ENCODE measurements at places on chromosomes 11 and 22.

GRCh38 chr11:71154261-71154805 is 98.0 kb downstream of the SHANK2 start:
- DNase-seq, result no peak

DNA sequence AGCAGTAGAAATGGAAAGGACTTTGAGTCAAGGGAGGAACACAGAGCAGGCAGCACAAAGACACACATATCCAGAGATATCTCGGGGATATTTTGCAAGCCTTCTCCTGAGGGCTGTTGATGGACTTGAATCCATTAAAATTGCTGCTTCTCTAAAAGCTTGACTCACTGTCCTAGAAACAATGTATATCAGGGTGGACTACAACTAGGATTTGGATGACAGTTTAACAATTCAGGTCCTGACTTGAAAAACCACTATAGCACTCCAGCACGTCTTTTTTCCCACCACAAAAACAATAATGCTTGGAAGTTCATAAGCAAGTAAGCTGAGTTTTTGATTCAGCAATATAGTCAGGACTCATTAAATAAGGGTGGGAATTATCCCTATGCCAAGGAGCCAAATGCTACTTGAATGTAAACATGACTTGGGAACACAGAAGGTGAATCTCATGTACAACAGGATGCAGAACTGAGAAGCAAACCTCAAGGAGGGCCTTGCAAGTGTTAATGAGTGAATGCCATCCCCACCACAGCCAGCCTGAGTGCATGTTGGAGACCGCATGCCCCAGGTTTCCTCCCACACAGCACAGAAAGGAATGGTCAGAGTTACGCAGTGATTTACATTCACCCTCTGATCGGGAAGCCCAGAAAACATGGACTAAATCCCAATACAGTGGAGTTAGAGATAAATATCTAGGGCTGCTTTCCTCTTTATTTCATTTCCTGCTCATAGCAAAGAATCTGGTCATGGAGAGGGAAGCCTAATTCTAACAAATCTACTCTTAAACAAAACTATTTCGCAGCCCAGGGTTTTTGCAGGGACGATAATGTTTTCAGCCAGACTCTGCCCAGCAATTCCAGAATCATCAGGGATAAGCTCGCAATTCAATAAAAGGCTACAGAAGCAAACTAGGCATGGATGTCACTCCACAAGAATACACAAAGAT is 98.4 kb upstream of the OR9G4 start:
- DNase-seq, result no peak

- DNase-seq, result no peak
These were observed 77.0 kb downstream of the MICAL2 start for GRCh38 chr11:12187399-12187798.

DNA sequence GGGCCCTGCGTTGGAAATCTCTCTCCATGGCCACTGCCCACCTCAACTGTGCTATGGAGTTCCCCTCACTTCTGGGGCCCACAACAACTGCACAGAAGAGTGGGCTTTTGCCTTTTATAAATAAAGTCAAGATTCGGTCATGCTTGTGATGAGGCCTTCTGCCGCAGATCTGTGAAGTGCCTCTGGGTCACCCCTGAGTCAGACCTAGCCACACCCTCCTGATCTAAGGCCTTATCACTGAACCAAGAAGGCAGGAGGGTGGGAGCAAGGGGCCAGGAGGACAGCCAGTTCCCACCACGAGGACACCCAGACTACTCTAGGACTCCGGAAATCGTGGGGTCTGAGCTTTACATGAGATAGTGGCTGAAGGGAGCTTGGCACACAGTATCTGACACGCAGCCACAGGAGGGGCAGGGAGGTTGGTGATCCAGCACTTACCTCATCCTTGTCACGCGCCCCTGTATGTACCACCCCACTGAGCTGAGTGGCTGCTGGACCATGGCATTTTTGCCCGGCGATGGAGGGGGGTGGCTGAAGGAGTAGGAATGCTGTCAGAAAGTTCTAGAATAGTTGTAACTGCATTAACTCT is 115.7 kb downstream of the ABTB2 start:
- no peak for DNase-seq

- no peak for DNase-seq
These were observed 94.0 kb upstream of the B3GAT1 start for GRCh38 chr11:134506046-134506445.

GRCh38 chr22:27476318-27476717 is 325.2 kb downstream of the MN1 start:
- no peak for DNase-seq

DNA sequence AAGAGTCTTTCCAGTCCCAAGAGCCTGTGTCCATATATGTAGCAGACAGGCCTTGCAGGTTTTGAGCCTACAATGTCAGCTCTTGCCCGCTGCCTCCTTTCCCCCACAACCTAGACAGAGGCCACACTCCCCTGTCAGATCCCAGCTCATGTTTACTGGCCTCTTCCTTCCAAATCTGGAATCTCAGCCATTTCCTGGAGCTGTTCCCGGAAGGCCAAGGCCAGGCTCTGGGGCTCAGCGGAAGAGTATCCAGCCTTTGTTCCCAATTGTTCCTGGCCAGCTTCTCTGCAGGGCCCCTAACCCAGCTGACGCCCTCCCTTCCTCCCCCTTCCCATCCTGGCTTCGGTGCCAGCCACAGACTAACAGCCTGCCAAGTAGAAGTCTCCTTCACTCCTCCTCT is 1.0 kb upstream of the ROBO4 start:
- no peak for DNase-seq

DNA sequence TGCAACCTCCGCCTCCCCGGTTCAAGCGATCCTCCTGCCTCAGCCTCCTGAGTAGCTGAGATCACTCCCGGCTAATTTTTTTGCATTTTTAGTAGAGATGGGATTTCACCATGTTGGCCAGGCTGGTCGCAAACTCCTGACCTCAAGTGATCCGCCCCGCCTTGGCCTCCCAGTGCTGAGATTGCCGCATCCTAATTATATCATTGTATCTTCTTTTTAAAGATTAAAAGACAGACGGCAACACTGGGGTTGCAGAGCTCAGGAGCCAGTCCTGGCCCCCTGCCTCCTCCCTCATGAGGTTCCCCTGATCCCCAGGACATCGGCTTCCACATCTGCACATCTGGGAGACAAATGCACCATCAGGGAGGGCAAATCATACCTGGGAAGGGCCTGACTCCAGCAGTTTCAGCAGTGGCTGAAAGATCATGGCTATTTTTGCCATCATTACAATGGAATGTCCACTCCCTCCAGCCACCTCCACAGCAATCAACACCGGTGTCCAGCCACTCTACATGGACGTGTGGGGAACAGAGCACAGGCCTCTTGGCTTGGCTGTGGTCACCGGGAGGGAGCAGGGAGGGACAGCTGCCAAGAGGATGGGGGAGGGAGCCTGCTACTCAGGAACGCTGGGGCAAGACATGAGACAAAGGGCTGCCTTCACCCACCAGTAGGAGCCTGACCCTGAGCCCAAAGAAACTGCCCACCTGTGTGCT is 9.2 kb upstream of the CELSR1 start:
- DNase-seq, result no peak

- DNase-seq, result no peak
These were observed 428.0 kb downstream of the TBC1D22A start for GRCh38 chr22:47190276-47190956.

GRCh38 chr22:46613606-46614021 is 6.6 kb upstream of the GRAMD4 start:
- DNase-seq, result no peak

DNA sequence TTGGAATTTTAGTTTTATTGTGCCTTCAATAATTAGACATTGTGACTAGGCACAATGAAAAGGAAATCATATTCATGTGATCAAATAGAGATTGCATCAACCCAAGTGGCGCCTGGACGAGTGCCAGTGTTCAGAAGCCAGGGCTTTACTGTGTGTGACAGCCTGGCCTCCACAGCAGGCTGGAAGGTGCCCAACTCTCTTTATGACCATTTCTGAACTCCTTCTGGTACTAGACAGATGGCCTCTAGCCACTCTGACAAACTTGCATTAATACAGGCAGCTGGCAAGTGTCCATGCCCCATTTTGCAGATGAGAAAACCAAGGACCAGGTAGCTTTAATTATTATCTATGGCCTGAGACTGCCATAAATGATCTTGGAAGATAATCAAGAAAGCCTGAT is 8.3 kb upstream of the POU2AF1 start:
- no peak for DNase-seq

GRCh38 chr11:108726077-108726800 is 61.4 kb downstream of the DDX10 start:
- no peak for DNase-seq

- no peak for DNase-seq
These were observed 6.5 kb downstream of the MN1 start for GRCh38 chr22:27795053-27795452.

DNA sequence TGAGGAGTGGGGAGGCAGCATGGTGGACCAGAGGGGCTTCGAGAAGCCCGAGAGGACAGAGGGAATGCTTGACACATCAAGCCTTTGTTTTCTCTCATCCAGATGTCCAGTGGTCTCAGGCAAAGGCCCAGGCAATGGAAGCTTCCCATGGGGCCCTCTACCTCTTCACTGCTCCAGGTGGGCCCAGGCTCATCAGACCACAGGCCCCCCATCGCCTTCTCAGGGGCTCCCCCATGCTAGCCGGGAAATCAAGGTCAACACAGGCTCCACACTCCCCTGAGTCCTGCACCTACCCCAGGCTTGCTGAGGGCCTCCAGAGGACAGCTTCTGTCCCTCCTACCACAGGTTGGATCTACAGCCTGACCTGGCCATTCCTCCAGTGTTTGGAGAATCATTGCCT is 157.5 kb downstream of the CHST1 start:
- DNase-seq, result no peak

- no peak for DNase-seq
These were observed 701 bp downstream of the TMEM216 start for GRCh38 chr11:61392981-61393595.

GRCh38 chr11:66007201-66007634 is 4.6 kb upstream of the CST6 start:
- DNase-seq, result no peak

- no peak for DNase-seq
These were observed 7.6 kb downstream of the SLC39A13 start for GRCh38 chr11:47415949-47416472.

- DNase-seq, result no peak
These were observed 20.4 kb downstream of the CDPF1 start for GRCh38 chr22:46229701-46230100.

- no peak for DNase-seq
These were observed 598 bp downstream of the CABIN1 start for GRCh38 chr22:24011735-24012068.

DNA sequence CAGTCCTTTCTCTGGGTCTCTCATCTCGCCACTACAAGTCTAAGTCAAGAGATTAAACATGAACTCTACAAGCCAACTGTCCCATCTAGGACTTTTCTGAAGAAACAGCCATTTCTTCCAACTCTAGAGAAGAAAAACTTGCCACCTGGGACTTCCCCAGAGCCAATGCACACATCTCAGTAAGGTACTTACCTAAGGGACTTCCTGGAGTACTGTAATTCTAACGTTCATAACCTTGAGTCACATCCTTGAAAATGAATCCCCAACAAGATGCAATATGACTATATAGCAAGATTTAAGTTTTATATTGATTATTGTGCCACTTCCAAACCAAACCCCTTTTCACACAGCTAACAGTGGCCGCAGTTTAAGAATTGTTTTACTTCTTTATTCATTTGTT is 11.9 kb upstream of the ISX start:
- DNase-seq, result no peak

DNA sequence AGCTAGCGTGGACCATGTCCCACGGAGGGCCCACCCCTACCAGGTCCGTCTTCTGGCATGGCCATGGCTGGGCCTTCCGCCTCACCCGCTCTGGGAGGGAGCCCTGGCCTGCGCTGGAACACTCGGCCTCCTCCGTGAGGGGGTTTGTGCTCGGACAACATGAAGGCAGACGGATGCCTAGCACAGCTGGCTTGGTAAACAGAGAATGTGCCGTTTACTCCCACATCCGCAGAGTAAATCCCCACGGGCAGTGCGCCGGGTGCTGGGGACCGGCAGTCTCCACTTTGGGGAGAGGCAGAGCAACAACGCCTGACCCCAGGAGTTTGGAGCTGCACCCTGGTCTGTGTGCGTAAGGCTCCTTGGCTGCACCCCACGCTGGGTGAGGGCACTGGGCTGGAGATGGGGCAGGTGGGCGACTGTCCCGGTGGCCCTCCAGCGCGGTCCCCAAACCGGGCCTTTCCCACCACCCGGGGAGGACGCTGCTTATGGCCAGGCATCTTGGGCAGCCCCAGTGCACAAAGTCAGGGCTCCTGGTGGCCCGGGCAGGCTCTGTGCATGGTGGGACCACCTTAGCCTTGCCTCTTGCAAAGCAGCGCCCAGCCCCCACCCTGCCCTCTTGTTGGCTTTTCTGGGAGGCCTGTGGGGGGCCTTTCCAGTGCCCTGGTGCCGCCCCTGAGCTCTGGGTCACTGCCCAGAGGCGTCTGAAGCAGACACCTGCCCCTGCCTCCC is 30.7 kb upstream of the MUC5AC start:
- DNase-seq, result no peak

DNA sequence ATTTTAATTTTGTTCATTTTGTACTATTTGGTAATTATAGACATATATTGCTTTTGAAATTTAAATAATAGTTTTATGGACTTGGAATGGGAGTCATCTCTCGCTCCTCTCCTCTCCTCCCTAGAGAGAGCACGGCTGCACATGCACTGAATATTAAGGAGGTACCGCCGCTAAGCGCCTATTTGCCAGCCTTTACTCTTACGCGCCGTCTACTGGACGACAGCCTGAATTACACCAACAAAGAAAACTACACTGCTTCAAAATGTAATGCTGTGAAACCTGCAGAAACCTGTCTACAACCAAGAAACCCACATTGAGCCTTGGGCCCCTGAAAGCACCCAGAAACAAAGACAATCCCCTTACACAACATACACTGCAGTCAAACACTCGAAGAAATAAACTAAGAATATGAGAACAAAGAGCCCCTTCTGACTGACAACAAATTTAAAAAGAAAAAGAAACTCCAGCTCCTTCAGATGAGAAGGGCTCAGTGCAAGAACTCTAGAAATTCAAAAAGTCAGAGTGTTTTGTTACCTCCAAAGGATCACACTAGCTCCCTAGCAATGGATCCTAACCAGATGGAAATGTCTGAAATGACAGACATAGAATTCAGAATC is 737.2 kb downstream of the LRRC4C start:
- no peak for DNase-seq

- DNase-seq, result no peak
These were observed 77.6 kb downstream of the PLEKHA7 start for GRCh38 chr11:16936643-16937042.

All from stimulated activated CD8-positive, alpha-beta memory T cell treated with anti-CD3 and anti-CD28 coated beads, Interleukin-7, amount 100 ng/mL, for 1 hour (primary cell).